Hematopoietic multipotent progenitor cell treated with erythropoietin and hydrocortisone succinate and interleukin-3 and kit ligand, for 8 days (in vitro differentiated cells): ENCODE measurements at places on chromosomes 1 and 21.

DNA sequence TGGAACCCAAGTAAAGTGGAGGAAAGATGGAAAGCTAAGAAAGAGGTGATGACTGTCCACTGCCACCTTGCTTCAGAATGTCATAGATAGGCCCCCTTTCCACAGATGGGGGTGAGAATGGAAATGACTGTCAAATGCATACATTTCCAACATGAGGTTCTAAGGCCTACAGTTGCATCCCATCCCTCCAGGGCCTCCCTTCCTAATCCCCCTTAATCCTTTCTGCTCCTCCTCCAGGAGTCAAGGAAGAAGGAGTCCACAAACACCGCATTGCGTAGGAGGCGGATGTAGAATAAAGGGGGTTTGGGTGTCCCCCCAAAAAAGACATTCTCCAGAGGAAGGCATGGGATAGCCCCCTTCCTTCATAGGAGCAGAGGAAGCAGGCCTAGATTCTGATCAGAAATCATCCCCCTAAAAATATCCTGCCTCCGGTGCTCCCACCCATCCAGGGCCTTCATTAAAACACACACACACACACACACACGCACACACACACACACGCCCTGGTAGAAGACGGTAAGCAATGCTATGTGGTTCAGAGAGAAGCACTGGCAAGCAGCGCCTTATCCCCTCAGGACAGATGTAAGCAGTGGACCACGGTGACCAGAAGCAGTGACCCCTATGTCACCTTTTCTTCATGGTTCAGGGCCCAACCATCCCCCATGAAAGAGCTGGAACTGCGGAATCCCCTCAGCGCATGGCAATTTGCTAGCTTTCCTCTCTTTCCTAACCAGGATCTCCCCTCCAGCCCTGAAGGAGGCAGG lies 2.0 kb downstream of the SV2A start:
- no peak for DNase-seq

GRCh38 chr1:200857804-200858203 lies 15.0 kb upstream of the GPR25 start:
- no peak for DNase-seq

GRCh38 chr1:197200272-197200899 lies 53.9 kb upstream of the ASPM start:
- DNase-seq: peak; percentile 29

DNA sequence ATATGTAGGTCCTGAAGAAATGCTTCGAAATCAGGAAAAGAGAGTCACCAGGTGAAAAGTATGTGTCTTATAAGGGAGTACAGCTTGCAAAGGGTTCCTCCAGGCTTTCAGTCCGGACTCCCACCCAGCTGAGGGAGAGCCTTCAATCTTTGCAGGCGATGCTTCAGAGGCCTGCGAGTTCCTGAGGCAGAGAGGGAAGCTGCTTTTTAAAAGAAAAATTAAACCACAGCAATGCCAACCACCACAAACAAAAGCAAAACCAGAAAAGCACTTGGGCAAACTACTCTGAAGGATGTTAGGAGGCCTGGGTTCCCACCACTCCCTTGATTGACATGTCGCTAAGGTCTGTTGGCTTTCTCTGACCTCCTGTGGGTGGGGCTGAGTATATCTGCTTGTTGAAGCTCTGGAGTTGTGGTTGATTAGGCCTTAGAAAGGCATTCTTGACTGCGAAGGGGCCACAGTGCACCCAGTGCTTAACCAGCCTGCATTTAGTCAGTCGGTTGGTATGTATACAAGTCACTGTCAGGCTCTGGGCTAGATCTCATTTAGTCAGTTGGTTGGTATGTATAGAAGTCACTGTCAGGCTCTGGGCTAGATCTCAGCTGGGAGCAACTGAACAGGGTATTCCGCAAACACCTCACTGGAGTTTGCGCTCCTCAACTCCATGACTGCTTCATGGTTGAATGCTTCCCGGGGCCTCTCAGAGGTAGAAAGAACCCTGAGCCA lies 1.2 kb downstream of the NIPAL3 start:
- DNase-seq: peak; percentile 94

GRCh38 chr1:229203030-229203751 lies 67.7 kb upstream of the RAB4A start:
- peak; percentile 34 for DNase-seq

DNA sequence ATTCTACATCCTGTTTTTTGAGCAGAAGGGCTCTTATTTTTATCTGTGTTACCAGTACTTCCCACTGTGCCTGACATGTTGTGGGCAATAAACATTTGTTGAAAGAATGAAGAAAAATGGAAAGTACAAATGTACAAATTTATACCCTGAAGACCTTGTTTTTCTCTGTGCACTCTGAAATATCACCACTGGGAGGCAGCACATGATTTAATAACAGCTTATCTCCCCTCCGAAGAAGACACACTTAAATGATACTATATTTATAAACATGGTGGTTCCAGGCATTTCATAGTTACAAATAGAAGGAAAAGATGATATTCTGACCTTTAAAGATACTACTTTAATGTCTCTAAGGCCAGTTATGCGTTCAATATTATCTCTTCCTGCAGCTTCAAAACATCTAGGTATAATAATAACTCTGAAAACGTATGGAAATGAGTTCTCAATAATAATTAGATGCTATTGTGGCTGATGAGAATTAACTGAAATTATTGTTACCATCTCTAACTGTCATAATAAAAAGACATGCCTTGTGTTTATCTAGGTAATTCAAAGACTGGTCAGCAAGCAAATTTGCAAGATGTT lies 12.8 kb downstream of the DYNLT5 start:
- peak; percentile 84 for DNase-seq

DNA sequence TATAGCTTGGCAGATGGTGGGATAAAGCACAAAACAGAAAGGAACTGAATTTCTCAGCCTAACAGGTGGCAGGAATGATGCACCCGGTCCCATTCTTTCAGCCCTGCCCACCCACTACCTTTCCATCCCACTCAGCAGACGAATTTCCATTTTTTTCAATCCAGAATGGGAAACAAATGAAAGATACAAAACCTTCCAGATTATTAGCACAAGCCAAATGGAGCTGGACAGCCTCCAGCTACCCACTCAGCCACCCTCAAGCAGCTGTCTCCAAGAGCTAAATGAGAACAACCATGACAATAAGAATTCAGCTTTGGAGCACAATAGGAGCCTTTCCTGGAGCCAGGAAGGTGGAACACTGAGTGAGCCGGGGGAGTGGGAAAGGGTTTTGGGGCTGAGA lies 96.3 kb upstream of the ST6GALNAC5 start:
- DNase-seq: no peak

DNA sequence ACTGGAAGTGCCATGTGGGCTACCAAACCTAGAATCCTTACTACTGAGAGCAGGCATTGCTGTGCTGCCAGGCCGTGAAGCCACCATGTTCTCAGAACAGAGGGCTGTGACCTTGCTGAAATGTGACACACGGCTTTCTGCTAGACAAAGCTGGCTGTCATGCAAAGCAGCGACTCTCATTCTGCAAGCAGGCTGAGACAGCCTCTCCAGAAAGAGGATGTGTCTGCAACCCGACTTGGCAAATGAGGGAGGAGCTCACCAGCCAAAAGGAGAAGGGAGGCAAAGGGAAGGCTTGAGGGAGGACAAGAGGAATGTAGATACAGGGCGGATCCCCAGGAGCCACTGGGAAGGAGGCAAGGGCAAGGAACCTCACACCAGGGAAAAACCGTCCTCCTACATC lies 85.7 kb upstream of the KRTAP19-8 start:
- DNase-seq: no peak

DNA sequence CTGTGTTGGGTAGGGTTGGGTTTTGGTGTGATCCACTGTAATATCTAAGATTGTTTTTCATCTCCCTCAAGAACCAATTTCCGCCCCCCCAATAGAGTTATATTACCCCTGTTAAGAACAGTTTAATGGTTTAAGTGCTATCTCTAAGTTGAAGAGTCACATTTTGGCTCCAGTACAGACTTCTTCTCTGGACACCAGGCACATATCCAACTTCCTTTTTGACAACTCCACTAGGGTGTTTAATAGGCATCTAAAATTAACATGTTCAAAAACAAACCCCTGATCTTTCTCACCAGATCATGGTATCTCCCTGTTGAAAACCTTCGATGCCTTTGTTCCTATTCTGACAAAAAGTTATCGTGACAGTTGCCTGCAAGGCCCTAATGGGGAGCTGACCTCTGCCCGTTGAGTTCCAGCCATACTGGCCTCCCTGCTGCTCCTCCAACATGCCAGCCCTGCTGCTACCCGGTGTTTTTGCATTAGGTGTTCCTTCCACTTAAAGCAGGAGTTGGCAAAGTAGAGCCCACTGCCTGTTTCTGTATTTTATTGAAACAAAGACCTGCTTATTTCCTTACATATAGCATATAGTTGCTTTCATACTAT lies 18.6 kb downstream of the USP24 start:
- peak; percentile 92 for DNase-seq

DNA sequence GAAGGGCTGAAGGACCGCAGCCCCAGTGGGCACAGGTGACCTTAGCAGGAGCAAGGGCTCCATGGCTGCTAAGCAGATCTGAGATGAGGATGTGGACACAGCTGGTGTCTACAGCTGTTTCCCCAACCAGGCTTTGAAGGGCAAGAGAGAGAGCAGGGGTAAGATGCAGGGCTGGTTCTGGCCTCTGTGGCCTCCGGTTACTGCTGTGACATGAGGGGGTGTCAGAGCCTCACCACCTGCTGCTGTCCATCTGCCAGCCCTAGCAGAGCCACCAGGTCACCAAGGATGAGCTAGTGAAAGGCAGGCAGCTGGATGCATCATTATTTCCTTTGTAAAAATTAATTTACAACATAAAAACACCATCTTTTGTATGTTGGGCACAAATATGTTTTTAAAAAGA lies 33.4 kb downstream of the OBSCN start:
- DNase-seq: no peak

- no peak for DNase-seq
Measured at GRCh38 chr1:173122344-173122935, 71.7 kb upstream of the TNFSF18 start.

GRCh38 chr1:62117018-62117750 lies 77.5 kb upstream of the L1TD1 start:
- DNase-seq: no peak

DNA sequence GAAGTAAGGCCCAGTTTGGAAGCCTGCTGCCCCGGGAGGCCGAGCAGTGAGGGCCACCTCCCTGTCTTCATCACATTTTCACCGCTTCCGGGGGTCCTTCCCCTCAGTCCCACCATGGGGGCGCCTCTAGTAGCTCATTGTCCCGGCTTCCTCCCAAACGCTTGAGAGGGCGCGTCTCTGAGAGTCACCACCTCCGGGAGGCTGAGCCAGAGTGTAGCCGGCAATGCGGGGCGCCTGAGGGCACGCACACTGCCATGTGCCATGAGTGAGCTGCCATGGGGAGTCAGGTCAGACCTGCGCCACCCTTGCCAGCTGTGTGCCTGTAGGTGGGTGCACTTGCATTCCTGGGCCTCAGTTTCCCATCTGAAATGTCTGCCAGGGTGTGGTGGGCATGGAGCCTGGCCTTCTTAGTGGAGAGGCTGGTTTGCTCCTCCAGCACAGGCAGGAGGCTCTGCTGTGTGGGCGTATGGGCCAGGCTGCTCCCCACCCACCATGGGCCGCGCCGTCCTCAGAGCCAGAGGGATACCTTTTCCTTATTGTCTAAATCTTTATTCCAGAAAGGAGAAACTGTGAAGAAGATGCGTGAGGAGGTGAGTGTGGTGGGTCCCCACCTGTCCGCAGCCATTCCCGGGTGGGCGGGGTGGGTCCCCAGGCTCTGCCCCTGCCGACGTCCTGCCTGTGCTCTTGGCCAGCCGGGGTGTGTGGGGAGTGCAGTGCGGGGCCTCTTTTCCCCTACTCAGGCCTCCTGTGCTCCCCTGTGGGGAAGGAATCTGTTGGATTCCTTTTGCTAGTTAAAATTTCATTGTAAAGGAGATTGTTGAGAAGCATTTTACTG lies 81.3 kb upstream of the COL6A1 start:
- DNase-seq: no peak

DNA sequence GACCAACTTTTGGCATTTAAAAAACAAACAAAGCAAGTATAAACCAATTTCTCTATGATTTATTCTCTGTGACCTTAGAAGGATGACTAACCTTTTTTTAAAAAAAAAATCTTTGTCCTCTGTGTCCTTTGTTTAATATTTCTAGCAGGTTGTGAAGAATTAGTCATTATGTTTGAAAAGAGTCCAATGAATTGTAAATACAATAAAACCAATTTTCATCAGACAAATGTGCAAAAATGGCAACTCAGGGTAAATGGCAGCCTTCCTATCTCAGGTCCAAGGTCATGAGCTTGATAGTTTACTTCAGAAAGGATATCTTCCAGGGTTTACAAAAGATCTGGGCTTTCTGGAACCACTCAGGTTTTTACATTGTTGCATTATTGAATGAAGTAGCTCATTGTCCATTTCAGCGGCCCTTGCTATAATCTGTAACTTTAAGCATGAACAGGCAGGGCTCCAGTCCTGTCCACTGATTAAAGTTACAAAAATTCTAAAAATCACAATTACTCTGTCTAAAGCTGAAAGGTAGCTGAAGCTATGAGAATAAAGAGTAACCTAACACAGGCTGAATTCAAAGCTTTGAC lies 11.7 kb upstream of the MAP3K21 start:
- no peak for DNase-seq

GRCh38 chr21:26806801-26807295 lies 38.4 kb downstream of the ADAMTS1 start:
- DNase-seq: no peak

DNA sequence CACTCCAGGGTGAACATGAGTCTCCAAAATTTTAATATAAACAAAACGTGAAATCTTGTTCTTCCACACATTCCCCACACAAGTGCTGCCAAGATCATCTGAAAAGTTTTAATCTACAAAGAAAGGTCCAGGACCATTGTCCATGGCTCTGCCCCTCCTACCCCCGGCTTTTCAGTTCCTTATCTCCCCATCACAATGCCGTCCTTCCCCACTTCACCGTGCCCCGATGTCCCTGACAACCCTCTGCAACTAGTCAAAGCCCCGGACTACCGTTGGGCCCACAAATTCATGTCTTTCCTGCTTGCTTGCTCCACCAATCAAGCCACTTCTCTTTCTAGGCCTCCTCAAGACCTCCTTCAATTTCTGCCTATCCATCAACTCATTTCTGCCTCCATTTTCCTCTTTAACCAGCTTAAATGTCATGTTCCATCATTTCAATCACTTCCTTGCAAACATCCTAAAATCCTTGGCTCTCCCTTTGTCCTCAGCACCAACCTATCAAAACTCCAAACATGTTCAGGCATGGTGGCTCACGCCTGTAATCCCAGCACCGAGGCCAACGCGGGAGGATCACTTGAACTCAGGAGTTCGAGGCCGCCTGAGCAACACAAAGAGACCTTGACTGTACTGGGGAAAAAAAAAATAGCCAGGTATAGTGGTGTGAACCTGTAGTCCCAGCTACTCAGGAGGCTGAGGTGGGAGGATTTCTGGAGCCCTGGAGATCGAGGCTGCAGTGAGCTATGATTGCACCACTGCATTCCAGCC lies 14.0 kb upstream of the BMP8B start:
- no peak for DNase-seq

- DNase-seq: no peak
Measured at GRCh38 chr1:237953238-237953637, 62.5 kb upstream of the ZP4 start.

DNA sequence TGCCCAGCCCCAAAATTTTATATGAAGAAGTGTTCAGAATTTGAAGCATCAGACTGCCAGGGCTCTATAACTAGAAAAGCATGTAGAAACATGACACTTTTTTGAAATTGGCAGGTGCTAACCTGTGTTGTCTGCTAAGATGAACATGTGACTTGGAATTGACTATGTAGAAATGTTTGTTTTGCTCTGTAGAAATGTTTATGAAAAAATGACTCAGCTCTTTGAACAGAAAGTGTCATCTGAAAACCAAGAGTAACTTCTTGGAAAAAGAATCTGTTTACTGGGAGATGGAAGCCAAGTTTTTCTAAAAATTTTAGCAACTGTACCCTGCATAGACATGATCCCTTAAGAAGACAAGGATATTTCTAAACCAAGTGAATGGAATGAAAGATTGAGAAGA lies 59.2 kb downstream of the LHX9 start:
- DNase-seq: no peak
